ENCODE measurements at places on chromosomes 2 and 18. TPM values are rescaled to one million over a fixed set of nuclear protein-coding genes. Genes with fewer than 3 reads are reported as not detected.

Gene STPG4
- polyA plus RNA-seq = 0.11 TPM

Gene TUBA4B
- polyA plus RNA-seq = 0.61 TPM

DNA sequence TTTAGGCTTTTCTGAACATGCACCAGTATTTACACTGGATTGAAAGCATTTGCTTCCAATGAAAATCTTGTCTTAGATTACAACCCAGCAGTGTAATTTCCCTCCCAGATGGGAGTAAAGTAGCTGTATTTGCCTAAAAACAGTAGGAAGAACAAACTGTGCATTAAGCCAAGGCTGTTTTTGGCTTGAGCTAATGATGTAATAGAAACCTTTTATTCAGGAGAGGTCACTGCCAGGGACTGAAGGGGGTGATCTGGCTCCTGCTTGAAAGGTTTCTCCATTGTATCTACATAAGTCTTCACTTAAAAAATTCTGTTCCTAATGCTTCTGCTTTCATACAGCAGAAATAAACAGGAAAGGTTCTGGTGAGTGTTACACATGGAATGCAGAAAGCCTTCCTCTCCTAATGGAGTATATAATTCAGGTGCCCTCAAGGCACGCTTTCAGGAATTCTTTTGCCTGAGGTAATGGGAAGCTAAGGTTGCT lies 74.4 kb downstream of the MEIS1 start:
- DNase-seq = no peak

GRCh38 chr2:227473122-227473461 lies 1.1 kb downstream of the AGFG1 start:
- DNase-seq = no peak

DNA sequence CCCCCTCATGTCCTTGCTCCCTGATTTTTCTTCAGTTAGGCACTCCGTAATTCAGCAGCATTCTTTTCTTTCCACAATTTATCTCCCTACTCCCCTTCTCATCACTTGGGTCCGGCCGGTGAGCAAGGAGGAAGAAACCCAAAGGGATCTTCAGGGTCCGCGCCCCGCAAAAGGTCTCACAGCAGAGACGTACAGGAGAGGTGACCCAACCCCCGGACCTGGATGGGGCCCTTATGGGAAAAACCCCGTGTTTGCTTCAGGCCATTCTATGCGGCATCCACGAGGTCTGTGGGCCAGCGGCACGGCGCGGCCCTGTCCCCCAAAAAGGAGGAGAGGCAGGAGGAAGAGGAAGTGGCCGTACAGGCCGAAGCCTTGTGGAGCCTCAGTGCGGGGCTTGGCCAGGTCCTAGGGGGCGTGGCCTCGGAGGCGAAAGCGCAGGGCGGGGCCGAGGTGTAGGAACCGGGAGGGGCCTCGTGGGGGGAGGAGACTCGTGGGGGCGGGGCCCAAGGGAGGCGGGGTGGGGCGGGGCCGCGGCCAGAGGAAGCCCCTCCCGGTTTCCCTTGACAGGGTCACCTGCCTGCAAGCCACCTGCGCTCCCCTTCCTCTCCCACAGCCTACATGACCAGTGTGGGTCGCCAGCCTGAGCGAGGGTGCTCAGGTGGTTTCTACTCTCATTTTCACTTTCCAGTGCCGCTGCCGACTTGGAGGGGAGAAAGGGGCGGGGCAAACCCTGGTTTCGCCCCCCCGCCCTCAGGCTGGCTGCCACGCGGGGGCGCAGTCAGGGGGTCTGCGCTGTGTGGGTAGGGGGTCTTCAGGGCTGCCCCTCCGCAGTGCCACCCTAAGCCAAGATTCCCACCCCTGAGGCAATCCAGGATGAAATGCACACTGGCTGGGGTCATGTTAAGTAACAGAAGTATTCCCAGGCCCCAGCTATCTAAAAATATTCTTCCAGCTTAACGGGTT lies 156.4 kb upstream of the XPO1 start:
- DNase-seq = peak; percentile 77

- DNase-seq = no peak
Observed at GRCh38 chr2:19158896-19159295, 199.5 kb downstream of the OSR1 start.

Gene PLEKHH2
- 40.4 TPM for polyA plus RNA-seq

Gene BOLL
- not detected for polyA plus RNA-seq

DNA sequence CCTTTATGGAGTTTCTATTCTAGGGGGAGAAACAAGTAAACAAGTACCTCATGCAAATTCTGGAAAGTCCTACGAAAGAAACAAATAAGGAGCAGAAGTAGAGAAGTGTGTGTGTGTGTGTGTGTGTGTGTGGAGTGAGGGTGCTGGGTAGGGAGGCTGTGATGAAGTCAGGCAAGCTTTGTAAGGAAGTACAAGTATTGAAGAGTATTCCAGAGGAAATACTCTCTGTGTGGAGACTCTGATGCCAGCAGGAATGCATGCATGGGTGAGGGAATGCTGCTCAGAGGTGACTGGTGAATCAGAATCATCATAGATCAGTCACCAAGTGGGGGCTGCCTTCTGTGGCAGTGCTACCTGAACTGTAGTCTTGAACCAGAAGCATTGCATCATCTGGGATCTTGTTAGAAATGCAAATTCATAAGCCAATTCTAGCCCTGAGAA lies 34.5 kb downstream of the SLC4A3 start:
- no peak for DNase-seq

Gene RAB6C
- 0.92 TPM for polyA plus RNA-seq

Gene SFT2D3
- not detected for polyA plus RNA-seq

Gene ATP6V1C2
- 9.8 TPM for polyA plus RNA-seq

GRCh38 chr2:166278856-166279255 lies 96.9 kb downstream of the SCN9A start:
- no peak for DNase-seq

Gene TMEM247
- polyA plus RNA-seq = not detected

Gene PID1
- 9.2 TPM for polyA plus RNA-seq

Gene PROKR1
- polyA plus RNA-seq = 0.27 TPM

DNA sequence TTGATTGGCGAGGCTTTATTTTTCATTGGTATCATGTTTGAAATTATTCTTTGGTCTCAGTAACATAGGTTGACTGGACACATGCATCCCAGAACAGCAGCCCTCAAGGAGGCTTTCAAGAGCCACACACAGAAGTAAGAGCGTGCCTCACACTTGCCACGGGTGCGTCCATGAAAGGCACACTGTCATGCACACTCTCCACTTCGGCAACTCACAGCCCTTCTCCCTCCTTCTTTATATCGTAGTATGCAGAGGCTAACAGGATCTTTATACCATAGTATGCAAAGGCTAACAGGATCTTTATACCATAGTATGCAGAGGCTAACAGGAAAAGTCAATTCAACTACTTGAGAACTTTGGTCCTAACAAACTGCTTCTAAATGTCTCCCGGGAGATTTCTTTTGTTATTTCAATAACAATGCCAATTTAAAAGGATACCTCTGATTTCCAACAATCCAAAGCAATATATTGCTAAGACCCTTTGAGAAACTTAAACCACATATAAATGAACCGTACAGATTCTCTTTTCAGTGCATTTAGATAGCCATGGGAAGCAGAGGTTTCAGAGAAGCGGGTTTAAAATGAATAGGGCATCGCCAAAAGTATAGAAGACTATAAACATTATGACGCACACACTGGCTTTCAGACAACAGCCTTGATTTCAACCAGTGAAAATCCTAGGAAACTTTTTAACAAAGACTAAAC lies 26.5 kb upstream of the ZNF516 start:
- DNase-seq = no peak

Gene DNAJC5G
- 1.7 TPM for polyA plus RNA-seq

DNA sequence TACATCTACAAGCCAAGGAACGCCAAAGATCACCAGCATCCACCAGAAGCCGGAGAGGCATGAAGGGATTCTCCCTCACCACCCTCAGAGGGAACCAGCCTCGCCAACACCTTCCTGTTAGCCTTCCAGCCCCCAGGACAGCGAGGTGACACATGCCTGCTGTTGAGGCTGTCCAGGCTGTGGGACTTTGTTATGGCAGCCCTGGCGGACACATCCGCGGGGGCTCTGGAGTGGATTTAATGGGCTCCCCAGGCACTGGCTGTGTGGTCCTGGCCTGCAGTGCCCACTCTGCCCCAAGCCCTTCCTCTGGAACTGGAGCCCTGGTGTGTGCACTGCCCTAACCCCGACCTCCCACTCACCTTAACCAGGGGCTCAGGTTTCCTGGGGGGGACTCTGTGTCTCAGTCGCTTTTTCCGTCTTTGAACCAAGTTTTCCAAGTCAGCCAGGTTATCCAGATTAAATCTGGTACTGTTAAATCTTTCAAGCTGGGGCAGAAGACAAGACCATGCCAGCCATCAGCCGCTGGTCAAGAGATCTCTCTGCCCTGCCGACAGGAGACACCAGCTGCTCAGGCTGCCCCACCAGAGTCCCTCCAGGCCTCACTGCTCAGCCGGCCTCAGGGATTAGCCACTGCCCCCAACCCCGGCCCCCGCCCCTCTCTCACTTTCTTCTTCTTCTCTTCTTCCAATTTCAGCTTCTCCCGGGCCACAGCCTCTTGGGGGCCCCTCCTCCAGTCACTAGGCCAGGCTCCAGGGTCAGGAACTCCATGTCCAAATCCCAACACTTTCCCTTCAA lies 1.9 kb downstream of the ANKRD23 start:
- DNase-seq = no peak

- no peak for DNase-seq
Observed at GRCh38 chr2:171575606-171576005, 53.3 kb downstream of the CYBRD1 start.

Gene ESPNL
- 1.8 TPM for polyA plus RNA-seq

DNA sequence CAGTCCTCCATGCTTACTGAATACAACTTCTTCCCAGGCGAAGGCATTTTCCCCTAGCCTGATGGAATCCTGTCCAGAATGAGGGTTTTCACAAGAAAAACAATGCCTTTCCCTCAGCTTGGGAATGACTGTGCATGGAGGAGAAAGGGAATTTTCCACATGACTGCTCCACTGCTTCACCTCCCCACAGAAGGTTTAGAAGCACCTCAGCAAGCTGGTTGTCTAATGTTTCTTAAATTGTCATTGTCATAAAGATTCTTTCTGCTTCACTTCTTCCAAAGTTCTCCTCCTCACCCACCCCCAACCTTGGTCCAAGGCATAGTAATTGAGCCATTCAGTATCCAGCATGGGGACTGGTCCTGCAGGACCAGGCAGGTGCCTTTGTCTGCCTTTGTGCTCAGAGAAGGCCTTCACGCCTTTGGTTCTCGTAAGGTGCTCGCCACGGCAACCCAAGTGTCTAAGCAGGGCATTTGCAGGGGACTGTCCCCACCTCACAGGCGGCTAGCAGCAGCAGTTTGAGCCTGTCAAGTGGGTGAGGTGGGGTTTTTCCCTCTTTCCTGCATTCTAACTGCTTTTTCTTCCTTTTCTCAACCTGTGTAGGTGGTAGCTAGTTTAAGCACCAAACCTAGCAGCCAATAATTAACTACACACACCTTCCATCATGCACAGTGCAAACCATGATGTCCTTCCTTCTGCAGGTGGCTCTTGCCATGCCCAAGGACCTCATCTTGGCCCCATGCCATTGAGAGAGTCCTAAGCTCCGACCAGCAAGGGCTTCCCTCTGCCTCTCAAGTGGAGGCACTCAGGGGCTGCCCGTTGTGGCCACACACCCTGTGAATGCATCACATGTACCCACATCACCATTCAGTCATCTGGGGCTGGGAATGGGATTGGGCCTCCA lies 65.7 kb upstream of the BCL2L11 start:
- no peak for DNase-seq

DNA sequence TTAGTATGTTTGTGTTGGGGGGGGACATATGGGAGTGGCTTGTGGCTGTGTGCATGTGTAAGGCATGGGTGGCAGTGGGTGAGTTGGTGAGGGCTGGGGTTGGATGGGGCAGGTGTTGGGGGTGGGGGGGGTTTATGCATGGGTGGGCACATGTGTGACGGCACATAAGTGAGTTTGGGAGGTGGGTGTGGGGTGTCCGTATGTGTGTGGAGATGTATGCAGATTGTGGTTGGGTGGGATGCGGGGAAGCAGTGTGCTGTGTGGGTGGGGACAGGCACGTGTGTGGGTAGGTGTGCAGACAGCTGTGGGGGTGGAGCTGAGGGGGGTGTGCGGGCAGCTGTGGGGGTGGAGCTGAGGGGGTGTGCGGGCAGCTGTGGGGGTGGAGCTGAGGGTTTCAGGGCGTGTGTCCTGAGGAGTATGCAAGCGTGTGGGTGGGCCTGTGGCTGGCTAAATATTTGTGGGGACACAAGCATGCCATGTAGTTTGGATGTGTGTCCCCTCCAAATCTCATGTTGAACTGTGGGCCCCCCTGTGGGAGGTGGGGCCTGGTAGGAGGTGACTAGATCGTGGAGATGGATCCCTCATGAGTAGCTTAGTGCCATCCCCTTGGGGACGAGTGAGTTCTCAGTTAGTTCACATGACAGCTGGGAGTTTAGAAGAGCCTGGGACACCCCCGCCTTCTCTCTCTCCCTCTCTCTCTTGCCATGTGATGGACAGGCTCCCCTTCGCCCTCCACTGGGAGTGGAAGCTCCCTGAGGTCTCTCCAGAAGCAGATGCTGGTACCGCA lies 59.4 kb downstream of the ANKMY1 start:
- DNase-seq = no peak

Gene GALNT3
- 18.0 TPM for polyA plus RNA-seq

DNA sequence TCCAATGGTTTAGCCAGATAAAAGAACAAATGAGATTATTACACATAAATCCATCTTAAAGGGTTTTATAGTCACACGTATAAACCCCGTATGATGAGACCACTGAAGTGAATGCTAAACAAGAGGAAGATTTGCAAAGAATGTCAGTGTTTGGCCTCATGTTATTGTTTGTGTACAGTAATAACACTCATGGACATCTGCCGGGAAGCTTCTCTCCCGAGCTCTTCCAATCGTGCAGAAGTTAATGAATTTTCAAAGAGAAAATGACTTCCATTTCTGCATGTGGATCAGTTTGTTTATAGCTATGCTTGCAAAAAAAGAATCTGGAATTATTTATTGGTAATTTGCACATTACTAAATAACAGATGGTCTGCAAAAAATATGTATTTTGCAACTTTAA lies 88.5 kb upstream of the APCDD1 start:
- no peak for DNase-seq

- no peak for DNase-seq
Observed at GRCh38 chr2:113175042-113175628, 1.4 kb downstream of the PSD4 start.

Gene IL1R2
- polyA plus RNA-seq = 0.89 TPM

Gene CRYGC
- not detected for polyA plus RNA-seq
